ENCODE measurements at places on chromosomes 16 and 17.

- no peak for DNase-seq
Observed at GRCh38 chr16:11484691-11485258, 101.9 kb downstream of the LITAF start.

DNA sequence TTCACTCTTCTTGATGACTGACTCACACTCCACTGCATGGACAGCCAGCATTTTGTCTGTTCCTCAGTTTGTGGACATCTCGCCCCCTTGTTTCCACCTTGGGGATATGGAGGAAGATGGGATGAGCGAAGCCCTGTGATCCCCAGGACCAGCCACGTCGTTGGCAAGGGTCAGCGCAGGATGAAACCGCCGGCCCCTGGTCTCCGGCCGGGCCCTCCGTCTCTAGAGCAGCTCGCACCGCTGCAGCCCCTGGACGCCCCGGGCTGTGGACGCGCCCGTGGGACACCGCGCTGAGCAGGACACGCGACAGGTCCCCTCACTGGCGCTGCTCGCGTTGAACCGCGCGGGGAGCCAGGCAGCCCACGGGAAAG, 604 bp upstream of the ZC3H18 start:
- peak; percentile 14 for DNase-seq

GRCh38 chr16:12315330-12316136, 339.0 kb downstream of the SNX29 start:
- DNase-seq = no peak

DNA sequence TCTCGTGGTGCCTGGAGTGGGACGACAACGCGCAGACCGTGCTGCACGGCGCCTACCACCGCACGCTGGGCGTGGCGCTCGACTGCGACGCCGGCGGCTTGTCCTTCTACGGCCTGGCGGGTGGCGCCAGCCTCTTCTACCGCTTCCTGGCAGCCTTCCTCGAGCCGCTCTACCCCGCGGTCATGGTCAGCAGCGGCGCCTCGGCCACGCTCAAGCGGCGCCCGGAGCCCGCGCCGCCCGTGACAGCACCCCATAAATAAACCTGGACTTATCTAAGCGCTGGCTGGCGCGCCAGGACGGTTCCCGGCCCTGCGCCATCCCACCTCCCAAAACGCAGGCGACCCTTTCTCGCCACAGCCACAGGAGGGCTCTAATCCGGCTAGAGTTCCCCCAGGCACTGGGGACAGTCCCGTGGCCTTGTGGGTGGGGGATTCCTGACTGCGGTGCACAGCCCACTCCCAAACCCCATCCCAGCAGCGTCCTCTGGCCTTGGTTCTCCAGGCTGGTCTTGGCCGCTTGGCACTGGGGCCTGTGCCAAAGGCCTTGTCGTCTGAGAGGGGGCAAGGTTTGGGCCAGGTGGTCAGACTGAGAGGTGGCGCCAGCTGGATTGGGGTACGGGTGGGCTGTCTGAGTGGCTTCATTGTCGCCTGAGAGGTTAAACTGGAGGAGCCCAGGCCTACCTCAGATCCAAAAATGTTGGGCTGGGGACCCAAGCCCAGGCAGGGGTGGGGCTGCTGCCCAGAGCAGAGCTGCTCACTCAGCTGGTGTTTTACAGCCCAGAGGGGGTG, 10.1 kb upstream of the SLC16A5 start:
- DNase-seq = peak; percentile 44

- no peak for DNase-seq
Observed at GRCh38 chr17:80070375-80071115, 30.8 kb upstream of the GAA start.

DNA sequence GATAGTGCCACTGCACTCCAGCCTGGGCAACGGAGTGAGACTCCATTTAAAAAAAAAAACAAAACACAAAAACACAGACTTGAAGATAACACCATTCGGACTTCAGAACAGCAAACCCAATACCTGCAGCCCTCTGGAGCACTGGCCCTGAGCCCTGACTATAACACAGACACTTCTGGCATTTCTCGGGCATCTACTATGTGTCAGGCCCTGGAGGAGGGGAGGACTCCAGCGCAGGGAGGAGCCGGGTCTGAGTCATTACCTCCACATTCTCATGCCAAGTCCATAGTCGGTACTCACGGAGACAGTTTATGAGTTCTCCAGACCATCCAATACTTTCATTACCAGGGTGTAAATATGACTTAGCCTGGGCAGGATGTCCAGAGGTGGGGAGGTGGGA, 48.8 kb downstream of the PITPNM3 start:
- no peak for DNase-seq

DNA sequence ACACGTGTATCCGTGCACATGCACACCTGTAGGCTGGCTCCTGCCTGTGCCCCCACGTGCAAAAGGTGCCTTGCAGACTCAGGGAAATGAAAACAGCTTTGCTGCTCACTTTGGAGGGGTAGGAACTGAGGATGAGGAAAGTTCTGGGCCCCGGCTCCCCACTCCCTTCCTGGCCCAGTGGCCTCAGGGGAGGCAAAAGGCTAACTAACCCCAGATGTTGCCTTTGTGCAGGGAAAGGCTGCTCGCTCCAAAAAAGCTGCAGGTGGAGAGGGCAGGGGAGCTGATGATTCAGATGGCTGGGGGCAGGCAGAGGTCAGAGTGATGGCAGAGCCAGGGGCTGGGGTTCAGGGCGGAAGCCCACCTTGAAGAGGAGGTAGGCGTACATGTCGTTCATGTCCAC, 12.4 kb downstream of the PLCD3 start:
- DNase-seq = no peak

DNA sequence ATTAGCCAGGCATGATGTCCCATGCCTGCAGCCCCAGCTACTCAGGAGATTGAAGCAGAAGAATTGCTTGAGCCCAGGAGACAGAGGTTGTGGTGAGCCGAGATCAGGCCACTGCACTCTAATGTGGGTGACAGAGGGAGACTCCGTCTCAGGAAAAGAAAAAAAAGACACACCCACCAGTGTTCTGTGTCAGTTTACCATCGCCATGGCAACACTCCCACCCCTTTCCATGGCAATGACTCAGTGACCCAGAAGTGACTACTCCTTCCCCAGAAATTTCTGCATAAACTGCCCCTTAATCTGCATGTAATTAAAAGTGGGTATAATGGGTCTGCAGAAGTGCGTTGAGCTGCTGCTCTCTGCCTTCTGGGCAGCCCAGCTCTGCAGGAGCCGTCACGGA, 4.0 kb upstream of the ZC3H18 start:
- peak; percentile 69 for DNase-seq

GRCh38 chr16:11768849-11769248, 26.2 kb upstream of the TXNDC11 start:
- DNase-seq = no peak

GRCh38 chr16:77589071-77589765, 133.1 kb upstream of the NUDT7 start:
- DNase-seq = no peak

- DNase-seq = no peak
Observed at GRCh38 chr17:3974138-3974687, 10.0 kb upstream of the ATP2A3 start.

GRCh38 chr17:8056232-8056975, 17.5 kb downstream of the ALOX15B start:
- peak; percentile 16 for DNase-seq

- no peak for DNase-seq
Observed at GRCh38 chr16:27353853-27354252, 40.1 kb downstream of the IL4R start.

DNA sequence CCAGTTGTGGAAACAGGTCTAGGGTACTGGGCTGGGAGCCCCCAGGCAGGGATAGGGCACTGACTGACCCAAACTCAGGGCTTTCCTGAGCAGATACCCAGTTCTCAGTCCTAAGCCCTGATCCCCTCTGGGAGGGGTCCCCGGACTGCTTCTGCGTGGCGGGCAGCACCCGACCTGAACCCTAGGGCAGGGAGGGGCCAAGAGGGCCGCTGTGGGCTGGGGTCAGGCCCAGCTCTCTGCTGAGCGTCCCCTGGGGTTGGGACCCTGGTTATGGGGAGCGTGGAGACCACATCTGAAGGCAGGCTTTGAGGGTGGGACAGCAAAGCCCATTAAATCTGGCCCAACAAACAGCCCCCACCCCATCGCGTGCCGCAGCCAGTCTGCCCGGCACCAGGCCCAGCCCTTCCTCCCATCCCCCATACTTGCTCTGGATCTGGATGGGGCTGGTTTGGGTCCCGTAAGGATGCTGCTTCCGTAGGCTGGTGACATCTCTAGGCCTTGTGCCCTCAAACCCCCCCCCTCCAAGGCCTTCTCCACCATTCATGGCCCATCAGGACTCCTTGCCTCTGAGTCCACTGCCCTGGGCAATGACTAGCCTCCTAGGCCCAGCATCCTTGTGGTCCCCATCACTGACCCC, 691 bp upstream of the FAM83G start:
- no peak for DNase-seq

DNA sequence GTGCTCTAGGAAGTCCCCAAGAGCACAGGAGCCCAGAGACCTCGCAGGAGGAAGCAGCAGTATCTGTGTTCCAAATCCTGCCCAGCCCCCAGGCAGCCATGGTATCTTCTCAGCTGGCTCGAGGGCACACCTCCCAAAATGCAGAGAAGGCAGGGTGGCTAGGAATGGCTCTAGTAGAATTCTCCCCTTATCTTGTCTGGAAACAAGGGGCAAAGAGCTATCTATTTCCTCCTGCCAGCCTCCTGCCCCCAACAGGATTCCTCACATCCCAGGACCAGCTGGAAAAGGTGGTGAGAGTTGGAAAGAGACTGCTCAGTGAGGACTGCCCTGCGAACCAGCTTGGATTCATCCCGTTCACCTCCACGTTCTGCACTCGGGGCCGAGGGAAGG, 8.6 kb upstream of the TSPOAP1 start:
- DNase-seq = no peak

DNA sequence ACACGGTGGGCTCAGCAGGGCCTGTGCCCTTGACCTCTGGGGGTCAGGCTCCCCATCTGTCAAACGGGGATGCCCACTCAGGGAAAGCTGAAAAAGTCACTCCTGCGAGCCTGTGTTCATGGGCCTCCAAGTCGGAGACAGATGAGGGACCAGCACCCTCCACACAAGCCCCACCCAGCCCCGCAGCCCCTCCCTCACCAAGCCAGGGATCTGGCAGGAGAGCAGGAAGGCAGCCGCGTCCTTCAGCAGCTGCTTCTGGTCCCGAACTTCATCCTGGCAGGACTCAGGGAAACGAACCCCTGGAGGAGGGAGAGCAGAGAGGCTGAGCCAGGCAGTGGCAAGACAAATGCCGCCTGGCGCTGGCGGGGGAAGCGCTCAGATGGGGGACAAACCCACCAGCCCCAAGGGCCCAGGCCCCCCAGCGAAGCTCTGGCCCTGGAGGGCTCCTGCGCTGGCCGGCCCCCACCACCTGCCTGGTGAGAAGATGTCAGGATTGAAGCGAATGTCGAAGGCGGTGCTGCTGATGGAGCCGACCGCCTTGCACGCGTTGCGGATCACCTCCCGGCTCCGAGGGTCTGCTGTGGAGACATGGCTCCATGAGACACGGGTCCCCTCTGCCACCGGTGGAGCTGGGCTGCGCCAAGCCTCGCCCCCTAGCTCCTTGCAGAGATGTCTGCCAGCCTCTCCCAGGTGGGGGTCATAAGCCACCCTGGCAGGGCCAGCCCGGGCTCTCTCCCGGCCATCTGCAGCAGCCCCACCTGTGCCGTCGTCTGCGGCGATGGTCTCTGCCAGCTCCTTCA, 15.4 kb downstream of the CLUH start:
- DNase-seq = no peak

- peak; percentile 61 for DNase-seq
Observed at GRCh38 chr16:87487361-87487924, 5.4 kb downstream of the ZCCHC14 start.

- DNase-seq = no peak
Observed at GRCh38 chr17:69581061-69581961, 166.8 kb downstream of the MAP2K6 start.

GRCh38 chr16:22265351-22265750, 31.9 kb upstream of the POLR3E start:
- DNase-seq = no peak

DNA sequence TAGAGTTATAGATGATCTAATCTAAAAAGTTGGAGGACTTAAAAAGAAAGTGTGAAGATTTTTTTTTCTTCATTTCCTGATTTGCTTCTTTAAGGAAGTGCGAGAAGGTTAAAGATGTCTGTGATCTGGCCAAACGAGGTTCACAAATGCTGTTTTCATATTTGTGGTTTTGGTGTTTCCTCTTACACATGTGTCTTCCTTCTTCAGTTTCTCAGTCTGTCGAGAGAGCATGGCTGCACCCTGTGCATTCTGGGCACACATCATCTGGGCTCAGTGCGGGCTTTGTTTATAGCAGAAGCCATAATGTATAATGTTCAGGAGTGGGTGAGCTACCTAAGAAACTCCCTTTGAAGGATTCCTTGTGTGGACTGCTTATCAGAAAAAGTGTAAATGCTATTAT, 260.4 kb upstream of the TBX2 start:
- DNase-seq = no peak

- DNase-seq = no peak
Observed at GRCh38 chr16:76278086-76278485, 885 bp downstream of the CNTNAP4 start.

GRCh38 chr17:82474223-82475010, 15.9 kb downstream of the NARF start:
- no peak for DNase-seq

GRCh38 chr17:27413792-27414191, 42.5 kb upstream of the KSR1 start:
- DNase-seq = no peak

GRCh38 chr17:19573075-19573474, 39.4 kb downstream of the SLC47A1 start:
- DNase-seq = no peak

- no peak for DNase-seq
Observed at GRCh38 chr17:18917506-18918032, 34.4 kb upstream of the SLC5A10 start.

- peak; percentile 16 for DNase-seq
Observed at GRCh38 chr17:40432864-40433528, 10.3 kb upstream of the IGFBP4 start.

DNA sequence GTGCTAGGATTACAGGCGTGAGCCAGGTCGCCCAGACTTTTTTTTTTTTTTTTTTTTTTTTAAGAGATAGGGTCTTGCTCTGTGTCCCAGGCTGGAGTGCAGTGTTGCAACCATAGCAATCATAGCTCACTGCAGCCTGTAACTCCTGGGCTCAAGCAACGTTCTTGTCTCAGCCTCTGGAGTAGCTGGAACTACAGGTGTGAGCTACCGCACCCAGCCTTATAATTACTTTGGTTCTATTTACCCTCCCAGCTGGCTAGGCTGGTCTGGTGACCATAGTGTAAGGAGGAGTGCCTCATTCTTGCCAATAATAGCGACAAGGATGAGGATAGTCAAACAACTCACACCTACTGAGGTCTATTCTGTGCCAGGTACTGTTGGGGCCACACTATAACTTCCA, 39.6 kb upstream of the USP7 start:
- DNase-seq = no peak

DNA sequence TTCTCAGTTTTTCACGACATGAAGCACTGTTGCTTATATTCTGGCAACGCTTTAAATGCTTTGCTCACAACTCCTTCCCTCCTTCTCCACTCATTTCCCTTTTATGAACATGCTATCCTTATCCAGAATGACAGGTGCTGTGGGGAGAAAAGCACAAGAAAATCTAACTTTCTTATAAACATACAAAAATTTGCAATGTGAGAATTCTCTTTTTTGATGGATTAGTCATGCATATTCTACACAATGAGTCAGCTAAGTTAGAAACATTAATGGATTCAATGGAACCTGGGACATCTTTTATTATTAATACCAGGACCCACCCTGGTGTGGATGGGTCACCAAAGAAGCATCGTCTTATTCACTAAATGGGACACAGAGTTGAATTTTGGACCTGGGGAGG, 234.6 kb upstream of the CDH5 start:
- no peak for DNase-seq
